ENCODE measurements at places on chromosomes 16 and 17.
A peak's percentile ranks its signal among the peaks of the same experiment; 100 is the strongest.

GRCh38 chr17:57356153-57356718 lies 99.9 kb downstream of the MSI2 start:
- no peak for DNase-seq

GRCh38 chr17:4537451-4538235 lies 17.5 kb downstream of the MYBBP1A start:
- no peak for DNase-seq

DNA sequence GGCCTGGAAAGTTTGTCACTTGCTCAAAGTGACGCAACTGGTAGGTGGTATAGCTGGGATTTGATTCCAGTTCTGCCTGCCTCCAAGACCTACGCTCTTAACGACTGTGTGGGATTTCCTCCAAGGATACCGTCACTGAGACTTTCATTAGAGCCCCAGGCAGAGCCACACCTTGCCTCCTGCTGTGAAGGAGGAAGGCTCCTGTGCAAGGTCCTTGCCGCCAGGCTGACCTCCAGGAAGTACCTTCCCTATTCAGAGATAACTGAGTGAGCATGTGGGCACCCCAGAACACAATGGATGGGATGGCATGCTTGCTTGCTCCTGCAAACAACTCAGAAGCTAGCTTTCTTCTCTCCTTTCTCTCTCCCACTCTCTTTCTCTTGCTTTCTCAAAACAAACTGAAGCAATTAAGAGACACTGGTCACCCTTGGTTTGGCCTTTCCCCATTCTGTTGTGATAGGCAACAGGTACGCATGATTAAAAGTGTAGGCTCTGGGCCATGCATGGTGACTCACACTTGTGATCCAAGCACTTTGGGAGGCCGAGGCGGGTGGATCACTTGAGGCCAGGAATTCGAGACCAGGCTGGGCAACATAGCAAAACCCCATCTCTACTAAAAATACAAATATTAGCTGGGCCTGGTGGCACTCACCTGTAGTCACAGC lies 30.7 kb downstream of the CACNG3 start:
- no peak for DNase-seq

GRCh38 chr16:48498769-48499631 lies 111.0 kb downstream of the N4BP1 start:
- DNase-seq = no peak

GRCh38 chr17:33469911-33470310 lies 176.8 kb upstream of the ASIC2 start:
- DNase-seq = no peak

DNA sequence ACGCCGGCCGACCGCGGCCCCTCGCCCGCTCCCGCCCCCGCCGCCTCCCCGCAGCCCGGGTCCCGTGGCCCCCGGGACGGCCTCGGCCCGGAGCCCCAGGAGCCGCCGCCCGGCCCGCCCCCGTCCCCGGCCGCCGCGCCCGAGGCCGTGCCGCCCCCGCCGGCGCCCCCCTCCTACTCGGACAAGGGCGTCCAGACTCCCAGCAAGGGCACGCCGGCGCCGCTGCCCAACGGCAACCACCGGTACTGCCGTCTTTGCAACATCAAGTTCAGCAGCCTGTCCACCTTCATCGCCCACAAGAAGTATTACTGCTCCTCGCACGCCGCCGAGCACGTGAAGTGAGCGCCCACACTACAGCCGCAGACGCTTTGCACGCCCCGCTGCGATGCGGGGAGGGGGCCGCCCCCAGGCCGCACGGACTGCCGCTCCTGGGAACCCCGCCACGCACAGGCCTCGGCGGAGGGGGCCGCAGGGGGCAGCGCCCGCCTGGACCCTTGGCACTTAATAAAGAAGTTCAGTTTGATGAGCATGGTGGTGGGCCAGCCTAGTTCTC lies 35.5 kb upstream of the ZC3H18 start:
- no peak for DNase-seq

GRCh38 chr16:81804134-81804610 lies 25.1 kb downstream of the PLCG2 start:
- no peak for DNase-seq

GRCh38 chr17:32314636-32315035 lies 27.3 kb downstream of the C17orf75 start:
- peak; percentile 37 for DNase-seq

GRCh38 chr17:82236142-82236971 lies 7.5 kb downstream of the SLC16A3 start:
- DNase-seq = no peak

DNA sequence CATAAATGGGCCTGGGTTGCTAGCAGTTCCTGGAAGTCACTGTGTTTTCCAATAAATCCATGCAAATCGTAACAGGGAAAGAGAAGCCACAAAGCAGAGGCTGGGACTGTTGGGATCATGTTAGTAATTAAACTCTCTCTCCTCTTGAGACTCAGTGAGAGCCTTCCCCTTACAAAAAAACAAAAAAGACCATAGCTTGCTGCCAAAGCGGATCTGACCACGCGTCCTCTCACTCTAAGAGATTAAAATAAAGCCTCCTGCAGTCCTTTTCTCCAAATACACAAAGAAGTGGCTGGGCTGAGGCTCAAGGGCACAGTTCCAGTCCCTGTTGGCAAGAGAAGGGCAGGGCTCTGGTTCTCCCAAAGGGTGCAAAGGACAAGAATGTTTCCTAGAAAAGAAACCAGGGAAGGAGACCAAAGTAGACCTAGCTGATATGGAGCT lies 38.5 kb downstream of the PIGL start:
- DNase-seq = no peak

DNA sequence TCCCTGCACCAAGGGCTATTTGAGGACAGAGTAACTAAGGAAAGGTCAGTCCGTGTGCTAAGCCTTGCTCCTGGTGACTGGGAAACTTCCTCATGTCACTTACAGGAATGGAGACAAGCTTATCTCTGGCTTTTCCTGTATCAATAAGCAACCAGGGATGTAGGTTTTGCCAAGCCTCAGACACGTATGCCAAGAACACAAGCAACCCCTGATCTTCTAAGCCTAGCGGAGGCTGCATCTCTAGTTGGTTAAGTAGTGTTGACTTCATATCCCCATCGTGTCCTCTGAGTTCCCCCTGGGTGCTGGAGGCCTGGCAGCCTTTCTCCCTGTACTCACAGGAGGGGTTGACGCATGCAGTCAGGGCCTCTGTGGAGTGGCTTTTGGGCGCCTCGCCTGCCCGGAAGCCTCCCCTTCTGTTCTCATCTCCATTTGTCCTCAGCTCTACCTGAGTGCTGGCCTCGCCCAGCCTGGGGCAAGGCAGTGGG lies 1.4 kb upstream of the C1QTNF1 start:
- DNase-seq = no peak

DNA sequence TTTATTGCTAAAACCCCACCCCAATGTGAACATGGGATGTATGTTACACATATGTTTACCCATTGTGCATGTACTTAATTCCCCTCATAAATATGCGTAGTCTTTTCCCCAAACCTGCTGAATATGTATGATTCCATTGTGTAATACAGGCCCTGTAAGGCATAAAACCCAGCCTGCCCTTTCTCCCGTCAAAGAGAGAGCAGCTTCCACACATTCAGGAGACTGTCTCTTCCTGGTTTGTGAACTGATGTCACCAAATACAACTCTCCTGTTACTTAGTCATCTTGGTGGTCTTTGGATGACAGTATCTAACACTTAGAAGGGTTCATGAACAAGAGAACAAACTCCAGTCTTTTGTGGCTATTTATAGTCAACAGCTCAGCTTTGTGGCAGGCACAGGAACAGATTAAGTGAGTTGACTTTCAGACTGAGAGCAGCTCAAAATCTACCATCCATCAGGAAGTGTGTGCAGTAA lies 24.7 kb upstream of the TMC7 start:
- DNase-seq = no peak
